ENCODE measurements at places on chromosomes 4 and X.
A peak's percentile ranks its signal among the peaks of the same experiment; 100 is the strongest.

GRCh38 chr4:5839751-5840674, 52.9 kb downstream of the CRMP1 start:
- DNase-seq, result no peak

- DNase-seq, result no peak
These were observed 342.5 kb upstream of the MAGEB2 start for GRCh38 chrX:29872831-29873230.

- peak; percentile 59 for DNase-seq
These were observed 17.0 kb upstream of the PAPSS1 start for GRCh38 chr4:107736924-107737448.

- DNase-seq, result no peak
These were observed 121.1 kb downstream of the MGST2 start for GRCh38 chr4:139786494-139787354.

DNA sequence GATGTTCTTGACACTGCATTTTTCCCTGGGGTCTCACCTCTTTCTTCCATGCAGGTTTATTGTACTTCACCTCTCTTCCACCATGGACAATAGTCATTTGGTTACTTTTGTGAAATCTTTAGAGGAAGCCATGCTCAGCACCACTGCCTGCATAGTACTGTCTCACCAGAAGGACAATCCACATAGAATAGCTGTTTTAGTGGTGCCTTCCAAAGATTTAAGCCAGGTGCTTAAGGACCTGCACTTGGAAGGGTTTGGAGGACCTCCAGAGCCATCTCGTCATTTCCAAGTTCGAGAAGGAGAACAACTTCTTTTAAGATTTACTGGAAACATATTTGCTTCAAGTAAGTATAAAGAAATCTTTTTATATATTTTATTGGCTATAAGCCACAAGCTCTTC, 26.7 kb downstream of the DTHD1 start:
- no peak for DNase-seq

- DNase-seq, result no peak
These were observed 16.7 kb downstream of the CMC4 start for GRCh38 chrX:155054255-155054654.

GRCh38 chrX:121671649-121672048, 624.2 kb downstream of the GLUD2 start:
- no peak for DNase-seq

- no peak for DNase-seq
These were observed 392.2 kb downstream of the PPP1R2C start for GRCh38 chrX:42385730-42386129.

DNA sequence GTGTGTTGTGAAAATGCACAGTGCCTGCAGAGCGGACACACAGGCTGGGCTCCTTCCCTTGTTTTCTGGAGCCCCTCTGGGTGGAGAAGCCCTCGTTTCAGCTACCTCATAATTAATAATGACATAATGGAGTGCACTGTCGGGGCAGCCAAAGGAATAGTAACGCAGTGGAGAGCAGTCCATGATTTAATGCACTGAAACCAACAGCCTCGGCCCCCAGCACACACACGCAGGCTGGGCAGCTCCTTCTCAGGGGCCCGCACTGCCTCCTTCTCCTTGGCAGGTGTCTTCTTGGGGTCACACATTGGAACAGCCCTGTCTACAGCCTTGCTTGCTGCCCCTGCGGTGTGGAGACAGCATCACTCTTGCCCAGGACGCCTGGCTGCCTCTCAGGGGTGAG, 89.2 kb downstream of the DCTD start:
- no peak for DNase-seq

DNA sequence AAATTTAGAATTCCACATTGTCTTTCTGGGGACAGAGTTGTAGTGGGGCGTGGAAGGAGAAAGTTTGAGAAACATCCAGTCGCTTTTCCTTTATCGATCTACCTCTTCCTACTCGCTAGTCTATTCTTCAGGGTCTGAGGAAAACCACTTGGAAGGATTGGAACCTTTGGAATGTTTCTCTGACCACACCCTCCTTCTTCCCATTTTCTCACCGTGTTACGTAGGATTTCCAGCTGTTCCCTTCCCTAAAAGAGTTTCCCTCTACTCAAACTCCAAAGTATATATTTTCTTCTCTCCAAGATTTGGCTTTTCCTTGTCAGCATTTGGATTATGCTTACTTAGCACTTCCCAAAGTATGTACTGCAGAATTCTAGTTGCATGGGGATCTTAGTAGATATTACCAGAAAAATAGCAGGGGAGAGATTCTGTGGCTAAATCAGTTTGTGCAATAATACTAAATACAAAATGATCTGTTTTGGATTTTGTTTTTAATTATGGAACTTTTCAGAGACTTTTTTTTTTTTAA, 4.9 kb downstream of the ENPEP start:
- DNase-seq, result no peak

GRCh38 chrX:24235084-24235710, 78.7 kb downstream of the SUPT20HL2 start:
- no peak for DNase-seq

GRCh38 chrX:119427024-119427794, 28.1 kb downstream of the SLC25A43 start:
- DNase-seq, result no peak

DNA sequence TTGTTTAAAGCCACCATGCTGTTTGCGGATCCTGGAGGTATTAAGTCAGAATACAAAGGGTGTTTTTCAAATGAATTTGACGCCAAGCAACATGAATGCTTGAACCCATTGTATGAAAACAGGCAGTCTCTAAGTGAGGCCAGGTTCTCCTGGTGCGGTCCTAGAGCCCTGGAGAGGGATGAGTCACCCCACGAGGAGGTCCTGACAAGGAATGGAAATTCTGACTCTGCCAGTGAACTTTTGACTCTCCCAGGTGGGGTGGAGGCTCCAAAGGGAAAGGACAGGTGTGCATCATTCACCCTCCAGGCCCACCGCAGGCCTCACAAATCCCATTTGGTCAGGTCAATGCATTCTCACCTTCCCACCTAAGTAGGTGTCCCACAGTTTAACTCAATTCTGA, 1.5 kb downstream of the TRIM2 start:
- DNase-seq, result peak; percentile 14

DNA sequence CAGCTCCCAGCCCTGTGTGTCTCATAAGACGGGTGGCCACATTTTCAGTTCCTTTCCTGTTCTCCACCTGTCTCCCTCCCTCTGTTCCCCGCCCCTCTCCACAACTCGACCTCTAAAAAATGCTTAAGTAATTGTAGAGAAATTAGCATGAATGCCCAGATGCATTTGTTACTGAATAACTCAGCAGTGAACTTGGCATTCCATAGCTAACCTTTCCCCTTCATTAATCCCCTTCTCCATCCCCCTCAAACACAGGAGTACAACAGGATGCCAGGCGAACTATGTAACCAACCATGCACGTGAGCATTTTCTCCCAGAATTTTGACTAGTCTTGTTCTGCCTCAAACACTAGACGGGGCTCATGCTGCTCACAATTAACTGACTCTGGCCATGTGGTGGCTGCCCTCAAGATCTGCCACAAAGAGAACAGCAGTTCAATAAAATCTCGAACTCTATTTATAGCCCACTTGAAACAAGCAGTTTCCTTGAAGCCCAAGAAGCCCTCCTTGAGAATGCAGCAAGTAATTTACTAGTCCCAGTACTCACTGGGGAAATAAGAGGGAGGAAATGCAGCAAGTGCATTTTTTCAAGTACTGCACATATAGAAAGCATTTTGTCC, 351.2 kb downstream of the ARHGAP24 start:
- no peak for DNase-seq

DNA sequence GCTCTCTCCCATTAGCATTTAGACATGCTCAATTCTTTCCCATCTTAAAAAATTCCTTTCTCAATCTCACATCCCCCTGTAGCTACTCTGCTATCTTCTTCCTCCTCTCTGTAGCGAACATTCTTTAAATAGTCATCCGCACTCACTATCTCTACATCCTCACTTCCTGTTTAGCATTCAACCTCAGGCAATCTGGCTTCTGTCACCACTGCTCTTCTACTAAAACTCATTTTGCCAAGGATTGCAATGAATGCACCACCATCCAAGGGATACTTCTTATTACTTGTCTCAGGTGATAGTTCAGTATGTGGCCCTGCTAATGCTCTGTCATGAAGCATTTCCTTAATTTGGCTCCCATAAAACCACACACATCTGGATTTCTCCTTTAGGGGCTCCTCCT, 10.9 kb upstream of the TET2 start:
- DNase-seq, result no peak

DNA sequence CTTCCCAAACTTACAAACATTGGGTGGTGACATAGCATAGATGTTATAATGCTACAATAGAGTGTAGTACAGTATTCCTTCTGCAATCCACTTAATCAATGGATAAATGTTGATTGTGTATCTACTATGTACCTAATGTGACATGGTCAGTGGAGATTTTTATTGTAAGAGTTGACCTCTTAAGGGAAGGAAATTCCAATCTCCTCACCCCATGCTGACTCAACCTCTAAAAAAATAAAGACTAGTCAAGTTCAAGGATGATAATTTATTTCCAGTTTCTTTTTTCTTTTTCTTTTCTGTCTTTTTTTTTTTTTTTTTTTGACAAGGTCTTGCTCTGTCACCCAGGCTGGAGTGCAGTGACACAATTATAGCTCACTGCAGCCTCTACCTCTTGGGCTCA, 206.5 kb upstream of the STS start:
- DNase-seq, result no peak

DNA sequence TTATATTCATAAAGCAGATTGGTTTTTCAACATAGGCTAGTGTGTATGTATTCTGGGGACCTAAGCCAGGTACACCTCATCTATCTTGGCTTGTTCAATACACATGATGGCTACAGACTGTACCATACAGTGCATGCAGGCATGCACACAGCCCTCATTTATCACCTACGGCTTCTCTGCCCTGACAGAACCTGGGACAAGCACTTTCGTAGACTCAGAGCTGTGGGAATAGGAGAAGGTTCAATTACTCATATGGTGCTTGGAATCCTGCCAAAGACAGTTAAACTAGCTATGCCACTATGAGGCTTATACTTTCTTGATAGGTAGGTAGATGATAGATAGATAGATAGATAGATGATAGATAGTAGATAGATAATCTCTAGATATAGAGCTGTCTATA, 457.2 kb downstream of the GALNTL6 start:
- DNase-seq, result no peak

GRCh38 chr4:168614281-168615057, 117.6 kb downstream of the PALLD start:
- no peak for DNase-seq

DNA sequence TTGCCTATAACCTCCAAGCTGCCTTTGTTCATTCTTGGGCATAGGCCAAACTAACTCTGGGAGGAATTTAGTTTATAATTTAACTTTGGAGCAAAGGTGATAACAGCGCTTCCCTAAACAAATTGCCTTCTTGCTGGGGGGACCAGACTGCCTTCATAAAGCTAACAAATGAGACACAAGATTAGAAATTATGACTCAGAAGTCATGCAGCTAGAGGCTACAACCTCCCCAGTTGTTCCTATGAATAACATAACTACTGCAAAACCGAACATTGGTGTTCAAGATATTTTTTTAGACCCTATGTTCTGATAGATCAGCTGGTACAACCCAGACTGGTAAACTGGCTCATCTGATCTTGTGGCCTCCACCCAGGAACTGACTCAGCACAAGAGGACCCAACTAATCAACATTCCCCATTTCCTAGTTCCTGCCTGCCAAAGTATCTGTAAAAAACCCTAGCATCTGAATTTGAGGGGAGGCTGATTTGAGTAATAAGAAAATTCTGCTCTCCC, 22.0 kb upstream of the TMPRSS11B start:
- DNase-seq, result no peak

DNA sequence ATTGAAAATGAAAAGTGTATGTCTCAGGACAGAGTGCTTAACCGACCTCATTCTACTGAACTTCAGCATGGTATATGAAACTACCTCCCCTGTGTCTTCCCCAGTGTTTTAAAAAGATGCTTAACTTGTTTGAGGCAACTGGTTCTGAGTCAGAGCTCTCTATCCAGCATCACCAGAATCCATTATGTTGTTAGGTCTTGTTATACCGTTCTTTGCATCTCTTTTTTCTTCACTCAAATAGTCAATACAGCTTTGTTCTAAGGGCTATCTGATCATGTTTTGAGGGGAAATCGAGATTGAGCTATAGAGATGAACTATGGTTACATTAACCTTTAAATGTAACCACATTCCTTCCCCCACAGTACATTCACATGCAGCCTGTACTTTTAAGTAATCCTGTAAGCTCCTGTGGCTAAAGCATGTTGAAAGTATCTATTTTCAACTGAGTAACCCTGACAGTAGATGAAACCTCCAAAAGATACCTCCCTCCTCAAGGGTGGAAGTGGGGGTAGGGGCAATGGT, 514.4 kb downstream of the RPA4 start:
- DNase-seq, result no peak

- no peak for DNase-seq
These were observed 18.7 kb upstream of the MAN2B2 start for GRCh38 chr4:6556263-6556662.

DNA sequence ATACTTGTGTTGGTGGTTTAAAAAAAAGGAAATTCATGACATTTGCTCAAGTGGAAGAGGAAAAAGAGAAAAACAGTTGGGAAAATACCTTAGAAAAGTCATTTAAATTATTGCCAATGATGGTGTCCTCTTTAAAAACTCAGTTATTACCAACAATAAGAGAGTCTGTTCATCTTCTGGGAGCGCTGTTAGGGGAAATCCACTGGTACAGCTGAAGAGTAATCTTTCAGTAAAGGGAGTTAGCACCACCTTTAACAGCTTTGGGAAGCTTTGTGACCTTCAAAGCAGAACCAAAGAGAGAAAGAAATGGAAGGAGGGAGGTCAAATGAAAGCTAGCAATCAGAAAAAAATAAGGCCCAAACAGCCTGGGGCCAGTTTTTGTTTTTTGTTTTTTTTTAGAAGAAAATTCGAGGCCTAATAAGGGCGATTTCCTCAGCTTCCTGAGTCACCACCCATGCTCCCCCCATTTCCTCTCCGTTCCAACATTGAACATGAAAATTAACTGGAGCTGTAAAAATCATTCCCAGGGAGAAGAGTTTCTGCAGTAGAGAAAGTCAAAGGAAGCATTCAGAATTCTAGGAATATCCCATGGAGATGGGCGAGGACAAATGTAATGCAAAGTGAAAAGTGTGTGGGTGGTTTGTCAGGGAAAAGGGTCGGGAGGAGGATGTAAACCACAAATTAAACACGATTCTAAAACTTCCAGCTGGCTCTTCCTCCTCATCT, 115.1 kb downstream of the SH3KBP1 start:
- no peak for DNase-seq

GRCh38 chr4:154807042-154807630, 26.1 kb downstream of the RBM46 start:
- DNase-seq, result peak; percentile 7

GRCh38 chr4:159390648-159391047, 287.8 kb downstream of the RAPGEF2 start:
- DNase-seq, result no peak
